ENCODE measurements at places on chromosomes 2 and 18.

DNA sequence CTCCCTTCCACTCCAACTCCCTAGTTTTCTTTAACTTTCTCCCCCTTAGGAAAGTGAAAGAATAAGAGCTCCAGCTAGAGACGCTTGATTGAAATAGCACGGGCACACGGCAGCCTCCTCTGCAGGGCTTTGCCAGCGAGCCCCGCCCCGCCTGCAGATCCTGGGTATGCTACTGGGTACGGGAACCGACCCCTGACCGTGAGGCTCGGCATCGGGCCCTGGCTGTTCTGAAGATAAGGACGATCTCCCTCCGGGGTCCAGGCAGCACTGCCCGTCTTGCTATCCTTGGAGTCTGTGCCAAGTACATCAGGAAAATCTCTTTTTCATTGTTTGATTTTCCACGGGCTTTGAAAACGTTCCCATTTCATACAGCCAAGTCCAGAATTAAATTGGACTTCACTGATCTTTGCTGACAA, 284.5 kb downstream of the MTX2 start:
- peak; percentile 58 for DNase-seq

GRCh38 chr2:211534632-211535031, 978.2 kb downstream of the CPS1 start:
- no peak for DNase-seq

GRCh38 chr2:229342376-229342775, 71.3 kb upstream of the PID1 start:
- DNase-seq, result no peak

- DNase-seq, result no peak
Measured at GRCh38 chr2:117858892-117859531, 44.5 kb downstream of the DDX18 start.

DNA sequence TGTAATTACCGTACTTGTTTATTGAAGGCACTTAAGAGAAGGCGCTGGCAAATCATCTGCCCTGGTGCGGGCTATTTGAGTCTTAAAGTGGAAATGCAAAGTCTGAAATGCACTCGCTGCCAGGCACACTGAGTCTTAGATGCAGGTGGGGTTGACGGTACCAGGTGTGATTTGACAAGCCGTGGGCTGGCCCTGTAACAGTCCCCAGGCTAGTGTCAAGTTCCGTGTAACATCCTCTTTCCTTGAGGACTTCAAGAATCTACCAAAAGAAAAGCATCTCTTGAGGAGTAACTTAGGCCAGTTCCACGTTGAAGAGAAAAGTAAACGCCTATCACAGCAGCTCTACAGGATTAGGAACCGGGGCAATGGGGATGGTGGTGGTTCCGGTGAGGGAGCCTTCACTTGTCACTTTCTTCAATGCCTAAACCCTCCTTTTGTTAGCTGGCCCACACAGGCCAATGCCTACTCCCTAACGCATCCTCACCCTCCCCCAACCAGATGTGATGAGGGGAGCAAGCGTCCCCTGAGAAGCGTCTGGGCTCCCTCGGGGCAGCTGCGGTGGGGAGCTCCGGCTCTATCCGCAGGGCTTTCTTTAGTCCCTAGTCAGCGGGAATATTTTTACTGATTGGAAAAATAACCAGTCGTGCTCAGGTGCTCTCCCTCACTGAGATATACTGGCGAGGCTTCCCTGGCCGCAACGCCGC, 1.5 kb upstream of the UGP2 start:
- DNase-seq, result no peak

DNA sequence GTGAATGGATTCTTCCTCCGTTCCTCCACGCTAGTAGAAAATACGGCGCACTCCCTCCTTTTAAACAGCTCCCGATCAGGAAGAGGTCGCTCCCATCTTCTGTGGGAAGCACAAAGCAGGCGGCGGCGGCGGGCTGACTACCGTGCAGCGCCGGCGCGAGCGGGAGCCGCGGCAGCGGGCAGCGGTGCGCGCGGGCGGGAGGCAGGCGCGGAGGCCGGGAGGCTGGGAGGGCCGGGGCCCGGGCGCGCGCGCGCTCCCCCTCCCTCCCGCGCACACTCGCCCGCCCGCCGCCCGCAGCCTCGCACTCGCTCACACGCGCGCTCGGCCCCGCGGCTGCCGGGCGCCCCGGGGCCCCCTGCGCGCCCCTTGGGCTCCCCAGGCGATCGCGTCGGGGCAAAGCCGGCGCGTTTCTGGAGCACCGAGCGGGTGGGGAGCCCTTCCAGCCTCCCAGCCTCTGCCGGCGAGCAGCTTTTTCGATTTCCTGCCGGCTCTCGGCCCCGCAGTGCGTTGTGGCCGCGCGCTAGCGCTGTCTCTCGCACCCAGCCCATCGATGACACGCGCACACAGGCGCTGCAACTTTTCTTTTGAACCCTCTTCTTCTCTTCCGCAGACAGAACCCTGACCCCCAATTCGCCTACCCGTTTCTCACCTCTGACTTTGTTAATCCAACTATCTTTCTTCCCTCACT, at the start of gene SLC8A1:
TSS of gene SLC8A1 (minus strand) at position 173 of the 688 bp plus-strand sequence.
- DNase-seq, result peak; percentile 23

GRCh38 chr18:46319783-46320182, 215.6 kb downstream of the HAUS1 start:
- DNase-seq, result no peak

- DNase-seq, result no peak
Measured at GRCh38 chr2:18647731-18648130, 58.4 kb upstream of the NT5C1B start.

GRCh38 chr2:170525566-170525900, 189.6 kb upstream of the SP5 start:
- DNase-seq, result no peak

DNA sequence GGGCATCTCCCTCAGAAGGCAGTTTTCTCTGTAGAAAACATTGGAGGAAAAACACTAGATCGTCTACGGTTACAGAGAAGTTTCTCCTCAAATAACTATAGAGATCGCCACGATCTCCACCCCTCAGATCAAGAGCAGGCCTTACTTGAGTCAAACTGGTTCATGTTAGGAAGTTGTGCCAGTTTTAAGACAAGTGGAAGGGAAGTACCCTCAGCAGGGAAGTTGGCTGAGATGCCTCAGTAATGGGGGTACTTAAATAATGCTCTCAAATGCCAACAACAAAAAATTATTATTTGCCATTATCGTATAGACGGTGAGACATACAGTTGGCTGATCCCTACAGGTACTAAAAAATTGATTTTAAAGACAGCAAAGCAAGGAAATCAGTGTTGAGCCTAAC, 8.2 kb upstream of the SMAD7 start:
- DNase-seq, result no peak

DNA sequence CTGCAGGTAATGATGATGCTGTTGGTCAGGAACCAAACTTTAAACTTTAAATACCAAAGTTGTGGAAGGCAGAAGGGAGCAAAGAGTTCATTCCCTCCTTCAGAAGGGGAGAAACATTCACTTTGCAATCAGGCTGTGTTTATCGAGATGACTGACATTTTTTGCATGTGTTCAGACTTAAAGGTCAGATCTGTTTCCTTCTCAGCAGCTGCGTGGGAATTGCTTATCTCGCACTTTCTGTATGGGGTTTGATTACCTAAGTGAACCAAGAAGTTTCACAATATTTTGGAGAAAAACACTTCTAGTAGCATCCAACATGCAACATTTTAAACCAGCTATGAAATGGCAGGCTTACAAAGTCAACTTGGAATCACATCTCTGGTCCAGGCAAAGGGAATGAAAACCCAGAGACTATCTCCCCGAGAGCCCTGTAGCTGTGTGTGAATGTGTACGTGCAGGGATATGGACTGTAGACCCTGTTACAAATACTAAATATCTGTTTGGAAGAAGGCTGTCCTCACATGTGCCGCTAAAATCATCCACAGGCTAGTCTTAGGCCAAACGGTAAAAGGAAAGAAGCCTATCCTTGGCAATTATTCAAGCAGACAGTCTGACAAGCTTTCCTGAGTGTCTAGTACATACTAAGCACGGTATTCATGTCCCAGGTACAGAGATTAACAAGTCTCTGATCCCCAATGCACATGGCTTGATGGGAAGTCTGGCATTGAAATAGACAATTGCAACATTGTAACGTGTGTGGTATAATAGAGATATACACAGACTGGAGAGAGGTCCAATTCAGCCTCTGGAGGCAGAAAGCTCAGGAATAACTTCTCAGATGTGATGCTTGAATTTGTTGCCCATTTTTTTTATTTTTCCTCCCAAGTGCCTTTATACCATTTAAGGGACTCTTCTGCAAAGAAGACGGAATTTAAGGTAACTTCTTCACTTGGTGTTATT, 483.1 kb downstream of the DPP10 start:
- DNase-seq, result no peak

GRCh38 chr18:69890558-69890957, 57.1 kb downstream of the CD226 start:
- no peak for DNase-seq

DNA sequence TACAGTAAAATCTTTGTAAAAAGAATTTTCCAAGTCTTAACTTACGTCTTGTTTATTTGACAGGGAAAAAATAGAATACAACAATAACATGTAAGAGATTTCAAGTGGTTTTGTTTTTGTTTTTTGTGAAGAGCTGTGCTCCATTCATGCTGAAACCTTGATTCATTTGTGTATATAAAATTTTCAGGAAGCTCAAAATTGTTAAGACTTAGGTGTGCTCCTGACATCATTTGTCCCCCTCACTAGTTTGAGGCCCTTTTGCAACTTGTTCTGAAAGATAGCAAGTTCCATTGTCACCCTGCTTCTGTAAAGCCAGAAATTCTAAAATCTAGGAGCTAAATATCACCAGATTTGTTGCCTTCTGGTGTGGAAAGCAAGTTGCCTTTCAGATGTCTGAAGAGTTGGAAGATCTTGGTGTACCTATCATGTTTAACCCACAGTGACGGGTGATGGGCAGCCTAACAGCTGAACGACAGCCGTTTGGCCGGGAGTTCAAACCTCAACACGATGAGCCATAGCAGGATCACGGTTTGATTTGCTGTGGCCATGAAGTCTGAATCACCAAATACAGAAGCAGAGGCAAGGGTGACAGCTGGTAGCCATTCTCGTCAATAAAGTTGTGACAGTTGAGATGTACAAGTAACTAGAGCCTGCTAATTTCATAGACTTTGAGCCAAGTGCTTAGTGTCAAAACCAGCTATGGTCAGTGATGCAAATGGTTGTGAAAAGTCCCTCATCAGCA, 205.5 kb upstream of the SP5 start:
- DNase-seq, result no peak

DNA sequence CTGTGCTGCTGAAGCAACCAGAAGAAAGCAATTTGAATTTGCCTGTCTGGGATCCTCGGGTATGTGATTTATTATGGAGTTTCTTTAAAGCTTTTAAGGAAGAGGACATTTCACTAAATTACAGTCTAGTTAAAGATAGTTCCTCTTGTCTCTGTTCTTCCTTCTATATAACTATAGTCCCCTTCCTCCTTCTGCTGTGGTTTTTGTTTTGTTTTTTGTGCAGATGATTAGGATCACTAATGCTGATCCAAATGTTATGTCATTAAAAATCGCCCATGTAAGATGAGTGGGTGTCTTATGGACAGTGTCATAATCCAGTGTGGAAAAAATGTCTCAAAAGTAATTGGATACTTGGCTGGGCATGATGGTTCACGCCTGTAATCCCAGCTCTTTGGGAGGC, 24.7 kb downstream of the PAPOLG start:
- no peak for DNase-seq

DNA sequence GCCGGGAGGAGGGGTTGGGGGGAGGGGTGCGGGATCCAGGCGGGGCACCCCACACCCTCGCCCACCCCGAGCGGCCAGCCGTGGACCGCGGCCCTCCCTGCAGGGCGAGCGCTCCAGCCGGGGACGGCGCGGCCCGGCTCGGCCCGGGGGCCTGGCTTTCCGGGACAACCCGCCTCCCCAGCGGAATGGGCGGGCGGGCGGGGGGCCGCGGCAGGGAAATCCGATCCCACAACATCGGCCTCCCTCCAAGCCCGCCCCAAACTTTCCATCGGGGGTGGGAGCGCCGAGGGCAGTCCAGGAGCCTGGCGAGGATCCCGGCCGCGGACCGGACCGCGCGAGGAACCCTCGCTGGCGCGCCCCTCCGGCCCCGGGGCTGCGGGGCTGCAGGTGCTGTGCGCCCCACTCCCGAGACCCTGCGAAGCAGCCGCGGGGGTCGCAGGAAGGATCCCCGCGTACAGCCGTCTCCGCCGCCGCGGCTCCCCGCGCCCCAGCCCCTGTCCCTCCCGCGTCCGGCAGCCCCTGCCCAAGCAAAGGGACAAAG, 529 bp downstream of the SEMA4C start:
- DNase-seq, result no peak

DNA sequence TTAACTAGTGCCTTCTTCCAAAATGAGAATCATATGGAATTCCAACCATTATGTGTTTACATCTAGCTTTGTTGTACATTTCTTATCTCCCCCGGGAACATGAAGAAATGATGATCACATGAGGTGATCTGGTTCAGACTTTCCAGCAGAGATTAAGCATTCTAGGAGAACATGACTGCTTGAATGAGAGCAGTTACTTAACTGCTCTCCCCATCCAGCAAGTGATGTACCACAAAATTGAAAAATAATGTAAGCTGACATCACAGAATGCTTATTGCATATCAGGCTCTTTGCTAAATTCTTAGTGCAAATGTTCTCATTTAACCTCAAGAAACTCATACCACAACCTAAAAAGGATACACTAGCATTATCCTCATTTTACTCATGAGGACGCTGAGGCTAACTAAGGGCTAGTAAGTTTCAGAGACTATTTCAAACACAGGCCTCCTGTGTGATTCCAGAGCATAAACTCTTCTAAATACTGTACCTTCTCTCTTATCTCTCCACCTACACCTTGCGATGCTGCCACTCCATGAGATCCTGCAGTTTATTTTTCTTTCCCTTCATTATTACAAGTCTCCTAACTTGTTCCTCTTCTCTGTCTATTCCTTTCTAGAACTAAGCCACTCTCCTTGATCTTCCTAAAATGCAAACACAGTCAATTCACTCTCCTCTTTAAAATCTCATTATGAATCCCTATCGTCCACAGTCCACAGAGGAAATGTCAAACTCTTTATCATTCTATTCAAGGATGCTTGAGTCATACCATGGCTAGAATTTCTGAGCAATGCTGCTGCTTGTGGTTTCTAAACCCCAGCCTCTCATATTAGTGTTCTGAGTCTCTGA, 1224.8 kb upstream of the ZEB2 start:
- no peak for DNase-seq
